ENCODE measurements at places on chromosomes 7 and 10. TPM values are rescaled to one million over a fixed set of nuclear protein-coding genes. Genes with fewer than 3 reads are reported as not detected.

The ALOX5 gene
- not detected for total RNA-seq

The PIK3CG gene
- 14.8 TPM for total RNA-seq

The WDR86 gene
- 1.5 TPM for total RNA-seq

The SUGCT gene
- 4.3 TPM for total RNA-seq

The KNDC1 gene
- total RNA-seq = not detected

The MSMB gene
- total RNA-seq = not detected

The CPN1 gene
- total RNA-seq = not detected

The LEP gene
- total RNA-seq = not detected

DNA sequence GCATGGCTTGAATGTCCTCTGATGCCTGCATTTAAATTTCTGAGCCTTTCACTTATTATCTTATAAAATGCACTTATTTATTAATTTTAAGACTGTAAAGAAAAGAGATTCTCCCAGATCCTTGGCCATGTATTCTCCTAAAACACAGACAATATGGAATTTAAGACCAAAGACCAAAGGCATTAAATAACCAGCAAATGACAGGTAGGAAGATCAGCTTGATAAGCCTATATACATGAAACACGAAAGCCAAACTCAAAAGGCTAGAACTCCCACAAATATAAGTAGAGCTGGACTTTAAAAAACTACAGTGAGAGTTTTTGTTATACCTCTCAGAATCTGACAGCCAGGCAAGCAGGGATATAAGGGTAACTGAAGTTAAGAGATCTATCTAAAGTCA lies 5.1 kb downstream of the ANXA11 start:
- DNase-seq = no peak

DNA sequence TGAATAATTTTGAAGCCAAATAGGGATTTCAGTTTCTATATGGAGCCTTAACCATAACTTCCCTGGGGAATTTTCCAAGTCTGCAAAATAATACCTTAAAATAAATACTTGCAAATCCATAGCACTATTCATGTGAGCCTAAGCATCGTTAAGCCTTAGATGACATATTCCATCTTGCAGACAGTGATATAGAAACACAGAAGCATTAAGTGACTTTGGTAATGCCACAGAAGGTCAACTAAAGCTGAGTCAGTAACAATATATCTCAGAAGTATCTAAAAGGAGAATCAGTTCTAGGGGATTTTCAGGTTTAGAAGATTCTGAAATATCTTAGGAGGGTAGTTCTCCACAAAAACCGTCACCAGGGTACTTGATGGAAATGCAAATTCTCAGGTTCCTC lies 163.4 kb upstream of the COL1A2 start:
- DNase-seq = no peak

DNA sequence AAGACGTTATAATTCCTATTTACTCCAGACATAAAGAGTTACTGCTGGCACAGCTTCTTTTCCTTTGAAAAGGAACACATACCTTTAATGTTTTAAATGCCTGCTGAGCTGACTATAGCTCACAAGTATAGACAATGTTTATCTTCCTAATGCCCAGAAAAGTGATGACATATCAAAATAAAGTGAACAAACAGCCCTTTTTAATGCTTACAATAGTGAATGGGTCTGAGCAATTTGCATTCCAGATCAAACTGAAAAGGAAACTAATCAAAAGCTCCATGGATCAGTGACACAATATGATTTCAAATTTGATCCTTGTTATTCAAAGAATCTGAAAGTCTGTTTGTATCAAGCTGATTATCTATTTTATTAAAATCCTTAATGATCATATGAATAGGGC lies 233.6 kb upstream of the SEMA3E start:
- no peak for DNase-seq

DNA sequence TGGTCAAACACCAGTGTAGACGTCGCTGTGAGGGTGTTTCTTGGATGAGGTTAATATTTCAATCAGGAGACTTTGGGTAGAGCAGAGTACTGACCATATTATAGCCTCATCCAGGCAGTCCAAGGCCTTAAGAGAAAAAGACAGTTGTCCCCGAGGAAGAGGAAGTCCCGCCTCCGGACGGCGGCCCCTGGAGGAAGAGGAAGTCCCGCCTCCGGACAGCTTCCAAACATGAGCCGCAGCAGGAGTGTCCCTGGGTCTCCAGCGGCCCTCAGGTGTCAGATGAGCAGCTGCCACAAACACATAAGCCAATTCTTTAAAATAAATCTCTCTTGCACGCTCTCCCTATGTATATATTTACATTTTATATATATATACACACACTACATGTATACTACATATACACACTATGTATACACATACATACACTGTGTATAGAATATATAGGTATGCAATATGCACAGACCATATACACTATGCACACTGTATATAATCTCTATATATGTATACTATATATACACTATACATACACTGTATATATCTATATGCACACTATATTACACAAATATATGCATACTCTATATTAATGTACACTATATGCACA lies 37.5 kb downstream of the PWWP2B start:
- DNase-seq = no peak

GRCh38 chr7:100401811-100402210 lies 26.7 kb downstream of the ZCWPW1 start:
- DNase-seq = no peak

- no peak for DNase-seq
These were observed 152.1 kb upstream of the LYZL2 start for GRCh38 chr10:30781670-30782121.

GRCh38 chr7:67619175-67619574 lies 622.5 kb downstream of the TYW1 start:
- DNase-seq = no peak

- DNase-seq = no peak
These were observed 16.4 kb downstream of the PRSS2 start for GRCh38 chr7:142787034-142787768.

DNA sequence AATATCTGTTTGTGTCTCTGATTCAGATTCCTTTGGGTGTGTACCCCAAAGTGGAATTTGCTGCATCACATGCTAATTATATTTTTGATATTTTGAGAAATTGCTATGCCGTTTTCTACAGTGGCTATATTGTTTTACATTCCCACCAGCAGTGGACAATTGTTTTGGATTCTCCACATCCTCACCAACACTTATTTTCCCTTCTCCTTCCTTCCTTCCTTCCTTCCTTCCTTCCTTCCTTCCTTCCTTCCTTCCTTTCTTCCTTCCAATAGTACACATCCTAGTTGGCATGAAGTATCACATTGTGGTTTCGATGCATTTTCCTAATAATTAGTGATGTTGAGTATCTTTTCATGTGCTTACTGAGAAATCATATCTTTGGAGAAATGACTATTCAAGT lies 535.5 kb downstream of the SH2D4B start:
- no peak for DNase-seq

GRCh38 chr7:4205828-4206227 lies 476.3 kb upstream of the FOXK1 start:
- no peak for DNase-seq
